ENCODE measurements at places on chromosomes 5 and 9. TPM values are rescaled to one million over a fixed set of nuclear protein-coding genes. Genes with fewer than 3 reads are reported as not detected.

DNA sequence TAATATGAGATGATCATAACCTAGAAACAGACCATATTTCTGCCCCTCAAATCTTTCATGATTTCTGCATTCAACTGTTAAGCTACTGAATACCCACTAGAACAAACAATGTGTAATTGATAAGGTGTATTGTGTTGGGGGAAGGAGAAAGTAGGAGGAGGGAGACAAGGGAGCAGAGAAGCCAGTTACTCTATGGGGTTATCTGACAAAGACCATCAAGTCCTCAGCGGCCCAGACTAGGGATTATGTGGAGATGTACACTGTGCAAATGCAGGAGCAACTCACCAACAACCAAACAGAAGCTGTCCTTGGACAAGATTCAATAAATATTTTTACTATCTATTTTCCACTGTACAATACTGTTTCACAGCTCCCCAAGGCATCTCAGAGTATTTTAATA, 2.7 kb downstream of the NRG2 start:
- DNase-seq: no peak

FCN2 gene
- total RNA-seq: not detected

DNA sequence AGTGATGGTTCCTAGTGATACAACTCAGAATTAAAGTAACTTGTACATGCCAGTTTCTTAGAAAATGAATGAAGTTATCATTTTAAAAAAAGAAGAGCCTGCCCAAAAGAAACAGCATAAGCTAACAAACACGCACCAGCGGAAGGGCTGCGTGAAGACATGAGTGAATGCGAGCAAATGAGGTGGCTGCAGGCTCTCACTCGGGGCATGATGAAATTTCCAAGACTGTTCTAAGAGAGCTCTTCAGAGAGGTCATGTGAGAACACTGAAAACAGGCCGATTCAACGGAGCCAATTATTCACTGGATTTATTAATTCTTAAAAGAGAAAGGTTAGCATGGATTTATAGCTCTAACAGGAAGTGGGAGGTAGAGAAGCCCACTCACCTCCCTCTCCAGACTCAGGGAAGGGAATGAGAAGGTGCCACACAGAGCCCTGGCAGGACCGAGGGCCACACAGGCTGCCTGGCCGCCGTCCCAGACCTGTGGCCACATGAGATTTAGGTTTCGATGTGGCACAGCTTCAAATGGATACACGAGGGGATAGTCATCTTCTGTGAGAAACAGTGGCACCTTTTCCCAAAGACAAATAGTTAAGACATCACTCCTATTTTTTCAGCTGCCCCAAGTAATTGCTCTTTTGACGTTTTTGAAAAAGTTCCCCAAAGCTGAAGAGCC, 55.5 kb downstream of the HABP4 start:
- no peak for DNase-seq

DNA sequence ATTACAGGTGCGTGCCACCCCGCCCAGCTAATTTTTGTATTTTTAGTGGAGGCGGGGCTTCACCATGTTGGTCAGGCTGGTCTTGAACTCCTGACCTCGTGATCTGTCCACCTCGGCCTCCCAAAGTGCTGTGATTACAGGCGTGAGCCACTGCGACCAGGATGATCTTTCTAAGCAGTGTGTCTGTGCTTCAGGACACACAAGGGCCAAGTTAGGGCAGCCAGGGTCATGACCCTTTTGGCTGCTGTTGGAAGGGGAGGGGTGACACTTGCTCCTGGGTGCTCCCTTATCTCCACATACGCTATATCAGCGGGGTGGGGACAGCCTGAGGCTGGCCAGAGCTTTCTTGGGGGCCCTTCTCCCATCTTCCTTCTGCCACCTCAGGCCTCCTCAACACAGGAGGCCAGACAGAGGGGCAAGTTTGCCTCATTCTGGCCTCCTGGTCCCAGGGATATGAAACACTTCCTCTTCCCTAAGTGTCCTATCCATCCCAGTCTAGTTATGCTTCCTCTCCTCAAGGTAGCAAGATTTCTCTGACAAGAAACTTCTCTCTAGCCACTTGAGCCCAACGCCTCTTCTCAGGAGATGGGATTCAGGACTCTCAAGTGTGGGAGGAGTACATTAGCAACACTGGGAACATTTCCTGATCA, 1.9 kb upstream of the ZNF79 start:
- DNase-seq: no peak

GRCh38 chr9:70043689-70044489, at the start of gene MAMDC2:
Gene MAMDC2 (plus strand): TSS chr9:70043848. CDS start chr9:70044198, 350 bp downstream.
- DNase-seq: no peak

- DNase-seq: no peak
Measured at GRCh38 chr9:81653240-81653639, 36.1 kb downstream of the TLE1 start.

- peak; percentile 73 for DNase-seq
Measured at GRCh38 chr9:107504585-107505455, 15.3 kb upstream of the KLF4 start.

C9 gene
- not detected for total RNA-seq

GRCh38 chr5:131786900-131787692, 9.7 kb downstream of the FNIP1 start:
- no peak for DNase-seq

- DNase-seq: no peak
Measured at GRCh38 chr9:122360891-122361290, 9.9 kb upstream of the PTGS1 start.

- no peak for DNase-seq
Measured at GRCh38 chr9:30575218-30575617, 1809.2 kb upstream of the ACO1 start.

Data from foreskin keratinocyte (primary cell).